Right lobe of liver (tissue), 6 donors: ENCODE measurements at places on chromosomes 12 and 14. TPM values are rescaled to one million over a fixed set of nuclear protein-coding genes. Genes with fewer than 3 reads are reported as not detected.

- no peaks in the 10 kb centered on the region for H3K4me1 ChIP-seq
- no peaks in the 10 kb centered on the region for H3K27me3 ChIP-seq
- no peak overlapping the region for H3K4me3 ChIP-seq
- DNase-seq: no peak
Measured at GRCh38 chr12:96809522-96809921, 97.5 kb upstream of the NEDD1 start.

SMCO3 gene
- total RNA-seq: 0.24 TPM

GRCh38 chr12:94269316-94269999 is 121.1 kb downstream of the PLXNC1 start:
- no peak for DNase-seq
- H3K27me3 ChIP-seq: no peaks in the 10 kb centered on the region
- no peaks in the 10 kb centered on the region for H3K4me1 ChIP-seq
- H3K4me3 ChIP-seq: no peak overlapping the region

GRCh38 chr14:20295067-20295466 is 10.7 kb downstream of the TTC5 start:
- no peak overlapping the region for H3K27ac ChIP-seq
- peaks cover 7% of the 10 kb centered on the region for H3K36me3 ChIP-seq
- H3K4me1 ChIP-seq: no peaks in the 10 kb centered on the region
- no peaks in the 10 kb centered on the region for H3K27me3 ChIP-seq

KRT1 gene
- not detected for total RNA-seq

- H3K27ac ChIP-seq: peak overlapping the region; percentile 88
- no peak for DNase-seq
- peaks cover 6% of the 10 kb centered on the region for H3K4me1 ChIP-seq
- no peaks in the 10 kb centered on the region for H3K36me3 ChIP-seq
- H3K4me3 ChIP-seq: no peak overlapping the region
Measured at GRCh38 chr12:49019443-49020324, 1.1 kb upstream of the PRKAG1 start.

CCDC184 gene
- total RNA-seq: 0.11 TPM

RIPK3 gene
- 0.86 TPM for total RNA-seq

CLECL1 gene
- total RNA-seq: 0.60 TPM

DNA sequence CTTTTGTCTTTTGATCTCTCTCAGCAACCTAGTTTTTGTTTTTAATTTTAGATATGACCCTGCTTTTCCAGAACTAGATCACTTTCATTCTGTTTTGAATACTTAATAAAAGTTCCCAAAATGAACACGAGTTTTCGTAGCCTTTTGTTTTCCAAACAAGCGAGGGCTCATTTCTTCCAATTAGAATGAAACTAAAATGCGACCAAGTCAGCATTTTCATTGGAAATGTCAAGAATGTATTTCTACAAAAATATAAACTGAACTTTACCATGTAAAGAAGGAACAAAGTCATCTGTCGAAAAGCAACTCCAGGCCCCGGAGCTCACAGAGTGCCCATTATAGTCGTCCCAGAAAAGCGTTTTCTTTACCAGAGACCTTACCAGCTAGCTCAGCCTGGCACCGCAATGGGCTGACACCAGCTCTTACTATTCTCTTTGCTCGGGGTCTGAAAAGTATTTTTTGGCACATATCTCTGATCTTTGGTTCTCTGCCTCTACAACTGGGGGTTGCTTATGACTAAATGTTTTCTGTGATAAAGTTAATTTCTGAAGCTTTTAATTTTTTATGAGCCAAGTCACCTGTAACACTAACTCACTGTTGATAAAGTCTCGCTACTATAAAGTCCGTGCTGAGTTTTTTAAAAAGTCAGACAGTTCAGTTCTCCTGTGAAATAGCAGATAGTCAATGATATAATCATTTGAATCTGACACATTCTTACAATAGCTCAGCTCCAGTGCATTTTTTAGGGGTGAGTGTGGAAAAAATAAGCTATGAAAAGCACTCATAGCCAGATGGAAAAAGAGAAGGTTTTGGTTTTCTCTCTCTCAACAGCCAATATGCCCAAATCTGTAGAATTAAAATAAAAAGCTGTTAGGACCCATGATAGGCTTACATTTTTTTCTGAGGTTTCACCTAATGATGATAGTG is 43.4 kb downstream of the SAMD4A start:
- H3K4me3 ChIP-seq: no peak overlapping the region
- H3K27ac ChIP-seq: no peak overlapping the region
- no peaks in the 10 kb centered on the region for H3K4me1 ChIP-seq
- H3K27me3 ChIP-seq: no peaks in the 10 kb centered on the region

DNA sequence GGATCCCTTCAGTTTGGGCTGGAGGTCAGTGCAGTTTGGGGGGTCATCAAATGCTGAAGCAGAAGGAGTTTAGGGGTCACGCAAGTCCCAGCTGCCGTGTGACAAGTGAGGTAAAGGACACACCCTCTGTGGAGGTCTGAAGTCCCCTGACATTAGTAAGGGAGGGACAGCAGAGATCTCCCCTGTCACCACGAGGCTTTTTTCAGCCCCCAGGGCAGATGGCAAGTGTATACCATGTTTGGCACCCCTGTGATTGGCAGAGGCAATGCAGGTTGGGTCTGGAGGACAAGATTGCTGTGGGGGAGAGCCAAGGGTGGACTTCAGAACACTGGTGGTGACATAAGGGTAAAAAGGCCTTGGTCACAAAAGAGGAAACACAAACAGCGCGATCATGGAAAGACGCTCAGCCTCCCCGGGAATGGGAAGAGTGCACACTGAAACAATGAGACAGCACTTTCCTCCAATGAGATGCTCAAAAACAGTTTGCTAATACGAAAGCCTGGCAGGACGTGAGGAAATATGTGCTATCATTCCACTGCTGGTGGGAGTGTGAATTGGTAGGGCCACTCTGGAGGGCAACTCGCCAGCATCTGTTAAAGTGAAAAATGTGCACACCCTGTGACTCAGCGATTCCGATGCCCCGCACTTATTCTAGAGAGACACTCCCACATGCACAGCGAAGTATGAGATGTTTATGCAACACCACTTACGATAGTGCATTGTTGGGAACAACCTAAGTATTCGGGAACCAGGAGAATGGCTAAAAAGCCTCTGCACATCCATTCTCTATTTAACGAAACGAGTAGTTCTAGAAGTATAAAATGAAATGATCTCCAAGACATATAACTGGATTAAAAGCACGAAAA is 14.4 kb upstream of the CD27 start:
- peak; percentile 52 for DNase-seq
- no peaks in the 10 kb centered on the region for H3K36me3 ChIP-seq
- no peak overlapping the region for H3K4me3 ChIP-seq
- H3K27ac ChIP-seq: no peak overlapping the region
- no peaks in the 10 kb centered on the region for H3K27me3 ChIP-seq

GRCh38 chr12:12725086-12725955 is 8.2 kb downstream of the CDKN1B start:
- peak overlapping the region; percentile 68 for H3K4me3 ChIP-seq
- peak overlapping the region; percentile 100 for H3K27ac ChIP-seq
- DNase-seq: peak; percentile 96
- H3K27me3 ChIP-seq: no peaks in the 10 kb centered on the region
- H3K4me1 ChIP-seq: peaks cover 28% of the 10 kb centered on the region

GRCh38 chr14:22152903-22153302 is 436.1 kb downstream of the DAD1 start:
- no peak overlapping the region for H3K27ac ChIP-seq
- no peaks in the 10 kb centered on the region for H3K36me3 ChIP-seq
- no peaks in the 10 kb centered on the region for H3K27me3 ChIP-seq
- DNase-seq: no peak

GRCh38 chr12:45477526-45477925 is 252.0 kb upstream of the ARID2 start:
- H3K27ac ChIP-seq: no peak overlapping the region
- H3K4me1 ChIP-seq: no peaks in the 10 kb centered on the region
- no peak overlapping the region for H3K4me3 ChIP-seq
- H3K27me3 ChIP-seq: no peaks in the 10 kb centered on the region

DNA sequence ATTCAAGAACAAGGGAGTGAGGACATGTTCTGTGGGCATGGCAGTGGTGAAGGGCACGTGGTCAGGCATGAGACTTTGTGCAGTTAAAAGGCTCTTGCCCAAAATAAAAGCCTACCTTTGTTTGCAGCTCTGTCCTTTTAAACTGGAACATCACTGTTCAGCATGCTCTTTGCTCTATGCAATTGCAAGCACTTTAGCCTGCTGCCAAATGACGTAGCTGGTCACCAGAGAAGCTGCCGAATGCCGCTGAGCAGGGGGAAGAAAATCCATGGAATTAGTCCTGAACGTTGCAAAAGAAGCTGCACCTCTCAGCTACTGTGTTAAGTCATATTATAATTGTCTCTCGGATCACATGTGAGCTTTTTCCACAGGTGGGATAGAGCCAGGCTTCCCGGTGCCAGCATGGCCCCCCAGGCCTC is 176.3 kb upstream of the DIO2 start:
- no peak overlapping the region for H3K27ac ChIP-seq
- DNase-seq: peak; percentile 52
- no peaks in the 10 kb centered on the region for H3K27me3 ChIP-seq
- no peaks in the 10 kb centered on the region for H3K4me1 ChIP-seq

CLEC1B gene
- 20.2 TPM for total RNA-seq

- H3K27ac ChIP-seq: no peak overlapping the region
- no peaks in the 10 kb centered on the region for H3K36me3 ChIP-seq
- DNase-seq: no peak
Measured at GRCh38 chr12:9786726-9787717, 26.3 kb upstream of the CD69 start.

TPPP2 gene
- total RNA-seq: 3.4 TPM

GRCh38 chr14:94823556-94824341 is 53.8 kb upstream of the GSC start:
- H3K36me3 ChIP-seq: no peaks in the 10 kb centered on the region
- no peaks in the 10 kb centered on the region for H3K27me3 ChIP-seq
- no peak overlapping the region for H3K27ac ChIP-seq
- no peak overlapping the region for H3K4me3 ChIP-seq
- no peaks in the 10 kb centered on the region for H3K4me1 ChIP-seq
- DNase-seq: no peak

DNA sequence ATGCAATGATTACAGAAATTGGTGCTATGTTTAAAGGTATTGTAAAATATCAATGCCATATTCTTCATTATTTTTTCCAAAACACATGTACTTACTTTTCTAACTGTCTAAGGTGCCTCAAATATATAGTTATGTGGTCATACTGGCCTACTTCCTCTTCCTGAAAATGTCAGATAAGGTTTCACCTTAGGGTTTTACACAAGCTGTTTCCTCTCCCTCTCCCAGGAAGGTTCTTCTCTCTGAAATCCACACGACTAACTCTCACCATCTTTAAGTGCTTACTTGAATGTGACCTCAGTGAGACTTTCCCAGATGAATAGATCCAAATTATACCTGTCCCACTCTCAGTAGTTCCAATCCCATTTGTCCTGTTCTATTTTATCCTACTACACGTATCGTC is 11.6 kb upstream of the CLEC4D start:
- H3K27me3 ChIP-seq: no peaks in the 10 kb centered on the region
- H3K36me3 ChIP-seq: no peaks in the 10 kb centered on the region
- no peaks in the 10 kb centered on the region for H3K4me1 ChIP-seq
- H3K4me3 ChIP-seq: no peak overlapping the region
- no peak for DNase-seq
- no peak overlapping the region for H3K27ac ChIP-seq

DNA sequence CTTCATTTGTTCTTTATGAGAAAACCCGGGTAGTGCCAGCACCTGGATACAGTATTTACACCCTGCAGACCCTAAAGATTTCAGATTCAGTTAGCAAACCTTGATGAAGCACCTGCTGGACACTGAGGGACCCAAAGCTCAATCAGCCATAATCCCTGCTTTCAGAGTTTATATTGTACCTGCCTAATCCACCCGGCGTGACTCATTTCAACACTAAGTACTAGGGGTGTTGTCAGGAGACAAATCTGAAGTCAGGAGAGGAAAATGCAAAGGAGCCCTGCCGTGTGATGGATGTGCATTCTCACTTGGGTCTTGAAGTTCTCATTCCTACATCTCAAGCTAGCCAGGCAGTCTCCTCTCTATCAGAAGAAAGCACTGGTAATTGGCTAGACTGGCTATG is 176.7 kb upstream of the BCL2L14 start:
- H3K27ac ChIP-seq: no peak overlapping the region
- no peak for DNase-seq
- no peak overlapping the region for H3K4me3 ChIP-seq

- H3K27ac ChIP-seq: no peak overlapping the region
- no peak for DNase-seq
- H3K36me3 ChIP-seq: no peaks in the 10 kb centered on the region
Measured at GRCh38 chr12:6833189-6833890, 5.1 kb downstream of the P3H3 start.

WNT1 gene
- total RNA-seq: not detected

PCED1B gene
- total RNA-seq: 1.4 TPM

SERPINA1 gene
- 36,216 TPM for total RNA-seq

GRCh38 chr14:30337456-30337855 is 221.5 kb upstream of the G2E3 start:
- DNase-seq: no peak
- no peak overlapping the region for H3K4me3 ChIP-seq
- no peak overlapping the region for H3K27ac ChIP-seq
- no peaks in the 10 kb centered on the region for H3K27me3 ChIP-seq

GRCh38 chr14:103247169-103247606 is 86.8 kb upstream of the EIF5 start:
- no peak overlapping the region for H3K27ac ChIP-seq
- no peaks in the 10 kb centered on the region for H3K27me3 ChIP-seq
- H3K4me1 ChIP-seq: peaks cover 31% of the 10 kb centered on the region
- H3K36me3 ChIP-seq: no peaks in the 10 kb centered on the region
- no peak overlapping the region for H3K4me3 ChIP-seq
- no peak for DNase-seq

GRCh38 chr12:101789171-101789570 is 41.6 kb downstream of the GNPTAB start:
- H3K27ac ChIP-seq: no peak overlapping the region
- DNase-seq: peak; percentile 51
- no peak overlapping the region for H3K4me3 ChIP-seq
- no peaks in the 10 kb centered on the region for H3K27me3 ChIP-seq
- no peaks in the 10 kb centered on the region for H3K4me1 ChIP-seq
- H3K36me3 ChIP-seq: no peaks in the 10 kb centered on the region

GRCh38 chr14:23121361-23121771 is 2.3 kb upstream of the CEBPE start:
- no peak overlapping the region for H3K27ac ChIP-seq
- no peak overlapping the region for H3K4me3 ChIP-seq
- H3K27me3 ChIP-seq: no peaks in the 10 kb centered on the region

AGAP2 gene
- total RNA-seq: 0.68 TPM

- DNase-seq: no peak
- H3K27me3 ChIP-seq: no peaks in the 10 kb centered on the region
- H3K4me3 ChIP-seq: no peak overlapping the region
Measured at GRCh38 chr14:31968107-31968810, 108.8 kb upstream of the ARHGAP5 start.

DNA sequence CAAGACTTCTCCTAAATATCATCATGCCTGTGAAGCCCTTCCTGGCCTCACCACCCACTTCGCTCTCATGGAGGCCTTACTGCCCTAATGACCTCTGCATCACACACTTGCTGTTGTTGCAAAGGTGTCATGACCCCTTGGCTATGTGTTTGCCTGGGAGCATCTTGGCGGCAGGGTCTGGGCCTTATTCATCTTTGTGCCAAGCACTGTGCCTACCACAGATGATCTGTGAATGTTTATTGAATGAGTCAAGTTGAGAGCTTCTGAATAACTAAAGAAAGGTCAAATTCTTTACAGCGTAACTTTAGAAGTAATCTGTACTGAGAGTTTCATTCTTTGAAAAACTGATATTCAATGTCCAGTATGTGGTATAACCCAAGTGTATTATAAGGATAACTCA is 113.3 kb downstream of the TTC8 start:
- H3K36me3 ChIP-seq: no peaks in the 10 kb centered on the region
- H3K4me1 ChIP-seq: no peaks in the 10 kb centered on the region
- H3K4me3 ChIP-seq: no peak overlapping the region
- no peak overlapping the region for H3K27ac ChIP-seq
- H3K27me3 ChIP-seq: no peaks in the 10 kb centered on the region

CLEC14A gene
- 5.0 TPM for total RNA-seq

OTX2 gene
- not detected for total RNA-seq

RDH5 gene
- 26.3 TPM for total RNA-seq
